Stimulated activated CD8-positive, alpha-beta memory T cell treated with anti-CD3 and anti-CD28 coated beads, Interleukin-4, amount 100 ng/mL, for 1 hour (primary cell): ENCODE measurements at places on chromosomes 1 and 21.

- DNase-seq = no peak
Measured at GRCh38 chr1:81115422-81115821, 685.3 kb upstream of the ADGRL2 start.

DNA sequence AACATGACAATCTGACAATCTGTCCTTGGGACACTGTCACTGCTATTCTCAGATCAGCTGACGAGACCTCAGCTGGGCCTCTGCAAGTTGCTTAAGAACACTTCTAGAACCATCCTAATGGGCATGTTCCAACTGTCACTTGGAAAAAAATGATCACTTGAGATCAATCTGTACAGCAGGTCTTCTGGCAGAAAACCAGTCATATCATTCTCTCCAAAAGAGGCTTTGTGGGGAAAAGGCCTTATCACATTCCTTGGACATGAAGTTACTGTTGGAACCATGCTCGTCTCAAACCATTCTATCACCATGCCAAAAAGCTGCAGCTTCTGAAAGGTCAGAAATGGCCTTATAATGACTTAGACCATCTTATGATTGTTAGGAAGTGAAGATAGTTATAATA lies 744.2 kb downstream of the USP25 start:
- DNase-seq = no peak

- no peak for DNase-seq
Measured at GRCh38 chr1:184069675-184070074, 18.1 kb downstream of the TSEN15 start.

- DNase-seq = no peak
Measured at GRCh38 chr1:222006715-222007114, 264.8 kb upstream of the DUSP10 start.
